CD4-positive, alpha-beta T cell treated with Interleukin-4 for 4 hours (primary cell): ENCODE measurements at places on chromosomes 7 and 10.

DNA sequence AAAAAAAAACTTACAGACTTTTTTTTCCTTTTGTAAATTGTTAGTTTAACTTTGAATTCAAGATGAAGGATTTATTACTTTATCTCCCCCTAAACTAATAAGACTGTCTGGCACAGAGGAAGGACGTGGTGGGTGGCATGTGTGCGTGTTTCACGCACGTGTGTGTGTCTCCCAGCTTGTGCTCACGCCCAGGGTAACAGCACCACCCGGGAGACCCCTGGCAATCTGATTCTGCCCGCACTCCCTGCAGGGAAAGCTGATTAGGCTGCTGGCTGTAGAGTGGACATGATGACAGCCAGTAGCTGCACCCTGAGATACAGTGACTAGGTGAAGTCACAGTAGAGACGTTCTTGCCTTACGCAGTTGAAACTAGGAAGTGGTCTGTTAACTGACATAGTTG, 25.3 kb downstream of the WIPI2 start:
- DNase-seq: no peak

DNA sequence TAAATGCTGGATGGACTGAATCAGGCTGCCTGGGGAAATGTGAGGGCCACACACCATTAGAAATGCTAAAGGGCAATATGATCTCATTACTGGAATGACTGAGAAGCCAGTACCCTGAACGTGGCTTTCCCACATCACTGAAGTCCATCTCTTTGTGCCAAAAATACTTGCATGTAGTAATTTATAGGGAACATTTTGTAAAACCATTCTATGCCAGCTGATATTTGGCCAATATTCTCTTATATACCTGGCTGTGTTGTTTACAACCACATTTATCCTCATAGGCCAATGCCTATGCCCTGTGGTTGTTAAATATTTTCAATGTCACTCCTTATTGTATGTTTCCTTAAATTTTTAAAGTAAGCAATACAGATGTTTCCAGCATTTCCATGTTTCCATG, 111.6 kb downstream of the C10orf90 start:
- DNase-seq: no peak

DNA sequence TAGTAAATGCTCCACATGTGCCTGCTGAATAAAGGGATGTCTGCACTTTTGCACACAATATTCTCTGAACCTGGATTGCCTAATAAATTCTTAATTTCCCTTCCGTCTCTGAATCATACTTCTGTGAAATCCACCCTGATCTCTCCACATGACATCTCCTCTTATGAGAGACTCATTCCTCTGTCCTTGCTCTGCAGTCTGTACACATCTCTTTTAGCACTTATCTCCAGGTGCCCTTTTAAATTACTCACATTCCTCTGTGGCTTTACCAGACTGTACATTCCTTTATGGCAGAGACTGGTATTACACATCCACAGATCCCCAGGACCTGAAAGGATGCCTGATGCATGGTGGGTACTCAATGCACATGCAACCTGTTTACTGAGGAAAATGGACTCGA, 527.6 kb downstream of the PHTF2 start:
- no peak for DNase-seq

DNA sequence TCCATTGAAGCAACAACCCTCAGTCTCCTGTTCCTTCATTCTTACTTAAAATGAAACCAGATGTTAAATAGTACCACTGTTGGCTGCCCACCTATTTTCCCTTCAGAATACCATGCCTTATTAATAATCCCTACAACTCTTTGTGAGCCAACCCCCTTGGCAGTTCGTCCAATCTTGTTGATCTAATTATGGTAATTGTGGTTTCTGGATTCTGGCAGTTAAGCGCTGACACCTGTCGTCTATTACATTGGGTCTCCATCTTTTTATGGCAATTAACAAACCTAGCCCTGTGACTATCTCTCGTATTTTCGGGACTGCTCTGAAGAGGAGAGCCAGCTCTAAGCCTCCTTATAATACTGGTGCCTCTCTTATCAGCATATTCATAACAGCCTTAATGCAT, 432.0 kb downstream of the ATRNL1 start:
- no peak for DNase-seq

GRCh38 chr7:17132726-17133125, 165.7 kb upstream of the AHR start:
- no peak for DNase-seq

DNA sequence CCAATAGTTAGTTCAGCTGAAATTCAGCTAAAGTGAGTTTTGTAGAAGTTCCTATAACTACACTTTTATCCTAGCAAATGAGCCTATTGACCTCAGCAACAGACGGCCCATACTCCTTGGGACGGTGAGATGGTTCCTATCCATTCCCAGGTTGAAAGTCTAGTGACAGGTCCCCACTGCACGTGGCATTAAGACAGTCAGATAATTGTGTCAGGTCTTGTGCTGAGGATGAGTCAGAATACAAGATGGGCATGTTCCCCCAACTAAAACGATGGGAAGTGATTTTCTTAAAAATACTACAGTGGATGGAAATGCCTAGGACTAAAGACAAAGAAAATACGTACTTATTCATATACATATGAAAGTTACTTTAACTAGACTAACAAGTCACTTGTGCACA, 2.1 kb downstream of the CAV1 start:
- no peak for DNase-seq

DNA sequence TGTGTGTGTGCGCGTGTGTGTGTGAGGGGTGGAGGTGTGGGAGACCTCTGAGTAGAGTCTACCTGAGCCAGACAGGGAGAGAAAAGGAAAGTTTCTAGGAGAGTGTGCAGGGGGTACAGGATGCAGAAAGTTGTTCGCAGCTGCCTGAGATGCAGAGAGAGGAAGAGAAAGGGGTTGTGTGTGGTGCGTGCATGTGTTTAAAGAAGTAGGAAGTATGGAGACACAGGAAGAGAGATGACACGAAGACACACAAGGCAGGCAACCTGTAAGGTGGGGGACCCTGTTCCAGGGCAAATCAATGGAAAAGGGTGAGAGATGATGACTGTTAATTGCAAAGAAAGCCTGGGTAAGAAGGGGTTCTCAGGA, 52.2 kb downstream of the C10orf105 start:
- DNase-seq: no peak

GRCh38 chr10:95035332-95036295, 33.7 kb downstream of the CYP2C8 start:
- DNase-seq: no peak

DNA sequence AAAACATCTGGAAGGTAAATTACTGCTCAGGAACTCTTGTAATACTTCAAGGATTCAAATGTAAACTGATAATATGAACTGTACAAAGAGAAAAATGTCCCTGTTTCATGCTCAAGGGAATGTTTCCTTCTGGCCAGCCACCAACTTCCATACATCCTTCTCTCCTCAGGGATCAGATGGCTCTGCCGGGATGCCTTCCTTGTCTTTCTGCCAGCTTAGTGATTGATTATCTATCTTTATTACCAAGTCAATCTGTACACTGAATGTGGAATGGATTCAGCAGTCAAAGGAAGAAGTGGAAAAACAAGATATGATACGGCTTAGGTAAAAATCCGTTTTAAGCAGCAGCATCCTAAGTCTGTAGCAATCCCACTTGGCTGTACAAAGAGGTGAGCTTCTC, 178.3 kb downstream of the PTN start:
- DNase-seq: no peak

- no peak for DNase-seq
Observed at GRCh38 chr10:75624638-75625037, 193.2 kb downstream of the LRMDA start.

- no peak for DNase-seq
Observed at GRCh38 chr7:87144173-87144657, 8.0 kb upstream of the DMTF1 start.

DNA sequence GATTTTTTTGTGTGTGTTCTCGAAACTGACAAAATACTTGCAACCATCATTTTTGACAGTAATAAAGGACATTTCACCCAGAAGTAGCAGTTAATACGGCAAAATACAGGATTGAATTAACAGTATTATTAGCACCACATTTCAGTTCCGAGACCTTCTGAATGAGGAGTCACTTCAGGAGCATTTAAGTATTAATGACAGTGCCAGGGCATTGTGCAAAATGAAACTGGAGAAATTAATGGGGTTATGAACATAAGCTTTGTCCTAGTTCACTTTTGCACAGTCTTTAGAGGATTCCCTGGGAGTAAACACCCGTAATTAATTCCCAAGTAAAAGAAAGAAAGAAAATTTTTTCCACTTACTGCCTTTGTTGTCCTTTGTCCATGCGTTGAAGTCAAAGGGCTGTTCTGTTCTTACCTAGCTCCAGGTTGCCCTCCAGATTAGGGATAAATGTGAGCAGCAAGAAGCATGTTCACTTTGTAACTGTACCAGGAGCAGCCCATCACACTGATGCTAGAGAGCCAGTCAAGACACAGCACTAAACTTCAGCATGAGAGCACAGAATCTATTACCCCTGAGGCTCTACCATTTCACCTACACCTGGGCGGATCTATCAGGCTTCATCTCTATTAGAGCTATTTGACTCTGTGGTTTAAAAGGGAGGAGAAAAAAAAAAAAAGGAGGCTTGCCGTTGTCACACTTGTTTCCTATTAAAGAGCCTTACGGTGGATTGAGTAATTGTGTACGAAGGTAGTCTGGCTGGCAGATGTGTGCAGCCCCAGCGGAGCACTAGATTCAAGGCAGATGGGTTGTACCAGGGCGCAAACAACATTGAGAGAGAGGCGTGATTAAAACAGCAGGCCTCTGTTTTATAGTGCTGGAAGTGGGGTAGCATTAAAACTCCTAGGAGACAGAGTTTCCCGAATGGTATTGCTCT, 297.8 kb upstream of the SEMA3A start:
- no peak for DNase-seq

DNA sequence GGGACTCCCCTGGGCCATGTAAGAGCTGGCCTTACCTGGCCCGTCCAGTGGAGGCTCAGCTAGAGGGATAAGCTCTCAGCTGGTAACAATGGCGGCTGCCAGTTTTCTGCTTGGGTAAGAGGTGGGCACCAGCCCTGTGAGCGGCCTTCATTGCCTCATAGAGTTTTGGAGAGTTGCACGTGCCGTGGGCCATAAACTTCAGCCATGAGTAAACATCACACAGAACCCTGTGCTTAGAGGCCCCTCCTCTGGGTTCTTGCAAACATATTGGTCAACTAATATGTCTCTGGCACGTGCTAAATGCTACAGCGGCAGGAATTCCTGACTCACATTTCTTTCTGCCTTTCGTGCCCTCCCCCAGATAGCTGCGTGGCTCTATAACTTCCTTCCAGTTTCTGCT, 103.9 kb upstream of the LEP start:
- DNase-seq: no peak

- no peak for DNase-seq
Observed at GRCh38 chr7:155988416-155988815, 176.2 kb upstream of the SHH start.

DNA sequence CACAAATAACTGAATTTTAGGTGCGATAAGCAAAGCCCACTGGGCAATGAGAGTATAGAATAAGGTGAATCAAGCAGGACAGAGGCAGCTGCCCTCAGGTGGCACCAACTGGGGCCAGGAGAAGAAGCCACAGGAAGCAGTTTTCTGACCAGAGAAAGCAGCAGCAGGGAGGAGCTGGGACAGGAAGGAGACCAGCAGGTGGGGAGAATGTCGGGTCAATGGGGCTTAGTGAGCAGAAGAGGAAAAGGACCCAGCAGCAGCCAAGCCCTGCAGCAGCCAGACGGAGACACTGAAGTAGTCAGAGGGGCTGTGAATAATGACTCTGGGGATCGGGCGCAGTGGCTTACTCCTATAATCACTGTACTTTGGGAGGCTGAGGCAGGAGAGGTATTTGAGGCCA, 209.6 kb upstream of the SH2B2 start:
- DNase-seq: no peak

DNA sequence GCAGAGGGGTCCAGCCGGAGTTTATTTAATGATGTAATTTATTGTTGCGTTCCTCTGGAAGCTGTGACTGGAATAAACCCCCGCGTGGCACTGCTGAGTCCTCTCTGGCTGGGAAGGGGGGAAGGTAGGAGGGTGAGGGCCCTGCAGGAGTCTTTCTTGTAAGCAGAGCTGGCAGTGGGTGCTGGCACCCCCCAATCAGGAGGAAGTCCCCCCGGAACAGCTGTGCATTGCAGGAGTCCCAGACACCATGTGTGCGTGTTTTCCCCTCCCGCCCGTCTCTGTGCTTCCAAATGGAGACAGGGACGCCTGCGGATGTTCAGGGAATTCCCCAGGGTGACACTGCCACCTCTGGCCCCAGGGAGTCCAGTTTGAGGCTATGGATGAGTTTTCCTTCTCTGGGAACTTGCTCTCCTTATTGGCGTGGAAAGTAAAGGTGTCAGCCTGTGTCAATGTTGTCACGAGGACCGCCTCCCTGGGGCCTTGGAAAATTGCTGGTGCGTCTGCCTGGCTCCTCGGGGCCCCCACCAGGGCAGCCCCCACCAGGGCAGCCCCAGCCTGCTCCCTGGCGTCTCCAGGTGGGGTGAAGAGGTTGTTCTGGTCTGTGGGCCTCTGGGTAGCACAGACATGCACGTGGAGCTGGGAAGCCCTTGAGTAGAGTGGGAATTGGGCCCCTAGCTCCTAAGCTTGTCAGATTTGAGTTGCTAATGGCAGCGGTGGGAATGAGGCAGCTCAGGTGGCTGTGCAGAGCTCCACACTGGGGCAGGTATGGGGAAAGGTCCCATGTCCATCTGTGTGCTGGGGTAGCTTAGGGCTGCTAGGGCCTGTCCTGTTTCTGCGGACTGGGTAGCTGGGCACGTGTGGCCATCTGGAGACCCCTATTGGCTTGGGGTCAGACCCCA, 2.7 kb downstream of the FZD9 start:
- no peak for DNase-seq

DNA sequence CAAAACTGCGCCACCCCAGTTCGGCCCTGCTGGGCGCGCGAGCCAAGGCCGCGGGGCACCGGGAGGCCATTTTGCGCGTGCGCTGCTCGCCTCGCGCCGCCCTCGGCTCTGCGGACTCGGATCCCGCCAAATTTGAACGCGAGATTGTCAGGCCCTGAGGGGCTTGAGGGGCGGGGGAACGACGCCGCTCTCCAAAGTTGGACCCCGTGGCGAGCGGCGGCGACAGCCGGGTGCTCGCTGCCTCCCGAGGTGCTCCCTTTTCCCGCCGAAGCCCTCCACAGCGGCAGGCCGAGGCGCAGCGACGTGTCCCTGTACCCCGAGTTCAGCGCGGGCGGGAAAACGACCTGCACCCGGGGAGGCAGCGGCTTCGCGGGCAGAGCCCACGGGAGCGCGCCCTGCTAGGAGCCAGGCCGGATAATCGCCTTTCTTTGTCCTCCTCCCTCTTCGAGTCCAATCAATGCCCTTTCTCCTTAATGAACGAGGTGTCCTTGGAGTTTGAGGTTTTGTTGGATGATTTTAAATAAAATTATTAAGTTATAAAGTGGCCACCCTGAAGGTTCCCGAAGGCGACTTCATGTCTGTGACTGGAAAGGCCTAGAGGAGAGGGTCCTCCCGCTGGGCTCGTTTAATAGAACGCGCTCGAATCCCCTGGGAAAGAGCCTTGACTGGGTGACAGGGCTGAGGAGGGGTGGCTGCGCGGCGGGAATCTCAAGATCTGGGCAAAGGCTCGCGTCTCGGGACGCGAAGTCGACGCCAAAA, 10.7 kb upstream of the SPAG6 start:
- no peak for DNase-seq

- no peak for DNase-seq
Observed at GRCh38 chr10:95429639-95430038, 131.5 kb downstream of the SORBS1 start.
